ENCODE measurements at places on chromosomes 2 and 18. TPM values are rescaled to one million over a fixed set of nuclear protein-coding genes. Genes with fewer than 3 reads are reported as not detected.

DNA sequence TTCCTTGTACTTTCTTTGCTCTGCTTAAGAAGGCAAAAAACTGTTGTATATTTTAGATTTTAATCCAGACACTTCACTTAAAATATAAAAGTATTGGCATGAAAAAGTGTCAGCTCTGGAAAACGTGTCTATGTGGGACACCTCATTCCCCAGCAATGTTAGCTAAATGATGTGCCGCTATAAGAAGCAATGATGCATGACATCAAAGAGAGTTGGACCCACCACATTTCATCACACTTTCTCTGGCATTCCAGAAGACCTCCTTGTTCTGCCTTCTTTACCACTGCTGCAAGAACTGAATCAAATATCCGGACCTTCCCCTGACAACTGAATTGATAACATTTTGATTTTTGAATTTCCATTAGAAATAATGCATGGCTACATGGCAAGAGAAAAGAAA, 242.4 kb upstream of the TANK start:
- DNase-seq: no peak

- no peak for DNase-seq
These were observed 30.9 kb downstream of the OSBPL6 start for GRCh38 chr2:178225006-178225805.

- DNase-seq: no peak
These were observed 63.5 kb upstream of the FZD7 start for GRCh38 chr2:201969938-201970785.

Gene C1GALT1C1L
- total RNA-seq: 2.7 TPM

DNA sequence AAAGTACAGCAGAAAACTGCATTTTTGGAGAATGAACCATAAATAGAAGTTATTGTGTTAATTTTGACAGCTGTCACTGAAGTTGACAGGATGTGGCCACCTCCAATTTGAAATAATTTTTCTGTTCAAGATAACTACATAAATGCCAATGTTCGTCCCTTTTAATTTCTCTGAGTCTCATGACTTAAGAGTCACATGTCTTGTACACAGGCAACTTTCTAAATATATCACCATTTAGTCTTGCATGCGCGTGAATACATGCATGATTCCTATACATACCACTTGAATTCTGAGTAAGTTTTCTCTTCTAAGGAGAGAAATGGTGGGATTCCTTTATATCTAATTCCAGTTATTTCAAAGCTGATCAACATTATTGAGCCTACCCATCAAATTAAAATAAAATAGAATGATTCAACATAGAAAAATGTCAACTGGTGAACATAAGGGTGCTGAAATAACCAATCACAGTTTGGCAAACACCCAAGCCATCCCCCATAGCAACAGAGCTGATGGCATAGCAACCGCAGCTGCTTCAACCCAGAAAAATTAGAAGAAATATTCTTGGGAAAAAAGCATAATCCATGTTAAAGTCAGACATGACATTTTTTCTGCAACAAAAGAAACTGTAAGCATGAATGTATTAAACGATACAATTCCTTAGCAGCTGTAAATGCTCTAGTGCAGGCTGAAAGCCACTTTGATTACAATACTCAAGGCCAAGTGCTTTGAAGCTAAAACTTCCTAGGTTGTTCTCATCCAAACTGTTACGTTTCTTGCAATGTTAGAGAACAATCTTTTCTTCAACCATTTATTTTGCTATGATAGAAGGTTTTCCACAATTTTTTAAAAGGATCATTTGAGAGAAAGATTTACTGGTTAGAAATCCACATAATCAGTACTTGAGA, 282.7 kb downstream of the DLGAP1 start:
- DNase-seq: no peak

- DNase-seq: no peak
These were observed 5.2 kb downstream of the ANKRD23 start for GRCh38 chr2:96838345-96839292.

DNA sequence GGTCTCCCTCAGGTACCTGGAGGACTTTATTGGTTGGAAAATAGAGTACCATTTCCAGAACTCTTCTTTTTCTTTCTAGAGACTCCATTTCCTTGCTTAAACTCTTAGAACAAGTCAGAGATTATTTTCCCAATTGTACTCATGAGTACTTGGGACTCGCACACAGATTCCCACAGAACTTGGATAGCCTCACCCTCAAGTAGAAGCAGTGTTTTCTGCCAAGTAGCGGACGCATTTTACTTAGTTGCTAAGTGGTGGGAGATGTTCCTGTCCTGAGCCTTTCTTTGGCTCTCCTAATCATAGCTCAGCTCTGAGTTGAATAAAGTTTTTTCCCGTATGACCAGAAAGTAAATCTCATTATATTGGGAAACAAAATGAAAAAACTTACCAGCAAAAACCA, 17.2 kb downstream of the SLC30A3 start:
- DNase-seq: no peak

- no peak for DNase-seq
These were observed 7.6 kb downstream of the BCL2 start for GRCh38 chr18:63312019-63312409.

- DNase-seq: no peak
These were observed 723 bp upstream of the SLC30A3 start for GRCh38 chr2:27263287-27264252.

DNA sequence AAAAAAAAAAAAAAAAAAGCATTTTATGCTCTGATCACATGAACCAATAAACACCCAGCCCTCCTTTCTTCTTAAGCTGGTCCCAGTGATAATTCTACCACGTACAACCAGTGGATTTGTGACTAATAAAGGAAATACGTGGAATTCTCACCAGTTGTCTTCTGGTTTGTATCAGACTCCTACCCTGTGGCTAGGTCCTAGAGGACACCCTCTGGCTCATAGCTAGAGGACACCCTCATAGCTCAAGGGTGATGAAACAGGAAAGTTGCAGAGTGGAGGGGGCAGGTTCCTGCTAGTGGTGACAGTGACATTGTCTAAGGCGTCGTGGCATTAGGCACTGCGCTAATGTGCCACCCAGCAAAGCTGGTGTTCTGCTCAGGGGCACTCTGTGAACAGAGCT, 167.8 kb downstream of the BCL11A start:
- DNase-seq: no peak

Gene REG1B
- total RNA-seq: not detected

- no peak for DNase-seq
These were observed 173.3 kb downstream of the OSR1 start for GRCh38 chr2:19185086-19185485.

GRCh38 chr2:166891727-166892126, 3.4 kb downstream of the XIRP2 start:
- DNase-seq: no peak

Gene MREG
- 1.3 TPM for total RNA-seq

- DNase-seq: no peak
These were observed 863.6 kb upstream of the SALL3 start for GRCh38 chr18:78115896-78116561.

Gene TEKT4
- total RNA-seq: not detected

Gene SERPINB13
- total RNA-seq: not detected

- DNase-seq: no peak
These were observed 112.5 kb downstream of the MGAT5 start for GRCh38 chr2:134366359-134366758.

DNA sequence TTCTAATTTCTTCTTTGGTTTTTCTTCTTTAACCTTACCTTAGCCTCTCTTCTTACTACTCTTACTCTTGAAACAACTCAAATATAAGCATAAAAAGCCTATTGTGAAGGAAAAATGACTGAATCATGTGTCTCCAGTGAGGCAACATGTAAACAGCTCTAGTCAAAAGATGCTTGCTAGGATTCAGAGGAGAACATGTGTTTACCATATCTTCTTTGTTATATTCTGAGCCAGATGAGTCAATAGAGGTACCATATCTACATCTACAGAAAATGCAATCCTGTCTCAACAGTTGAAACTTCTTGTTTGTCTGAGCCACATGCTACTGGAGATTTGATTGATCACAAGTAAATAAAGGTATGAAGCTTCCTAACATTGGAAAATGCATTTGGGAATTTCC, 15.9 kb upstream of the FIGN start:
- no peak for DNase-seq

Gene SLC35G4
- total RNA-seq: not detected

DNA sequence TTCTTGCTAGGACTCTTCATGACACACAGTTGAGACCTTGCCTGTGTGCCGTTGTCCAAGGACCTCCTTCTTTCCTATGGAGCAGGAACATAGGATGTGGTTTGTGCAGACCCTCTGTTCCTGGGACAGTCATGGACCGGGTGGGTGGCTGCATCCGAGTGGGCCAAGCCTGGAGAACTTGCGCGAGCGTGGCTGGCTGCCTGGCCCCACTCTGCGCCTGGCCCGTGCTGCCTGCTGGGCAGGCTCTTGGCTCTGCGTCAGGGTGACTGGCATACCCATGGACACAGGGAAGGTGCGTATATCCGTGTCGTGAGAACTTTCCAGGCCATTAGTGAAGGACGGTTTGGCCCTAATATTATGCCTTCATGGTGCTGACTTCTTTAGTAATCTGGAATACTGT, 68.2 kb downstream of the DCDC2C start:
- no peak for DNase-seq

GRCh38 chr2:8154936-8155335, 526.9 kb upstream of the ID2 start:
- DNase-seq: no peak

DNA sequence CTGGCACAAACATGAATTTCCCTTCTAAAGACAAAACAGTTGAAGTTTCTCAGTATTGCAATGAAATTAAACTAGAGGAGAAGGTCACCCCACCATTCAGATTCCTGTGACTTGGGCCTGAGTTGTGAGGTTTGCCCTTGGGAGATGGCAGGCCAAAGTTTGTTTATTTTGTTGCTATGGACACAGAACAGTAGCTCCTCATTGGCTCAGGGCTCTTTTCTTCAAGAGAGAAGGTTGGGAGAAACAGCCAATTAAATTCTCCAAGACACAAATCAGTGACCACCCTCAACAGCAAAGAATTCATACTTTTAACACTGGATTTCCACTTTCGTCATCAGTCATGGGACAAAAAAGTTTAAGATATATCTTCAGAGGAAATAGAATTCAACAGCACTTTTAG, at the start of gene FLACC1:
Gene FLACC1, minus strand, starts transcription at position 125 of the 400 bp plus-strand sequence. CDS start 5,941 bp downstream, outside the sequence.
- peak; percentile 31 for DNase-seq

Gene MRO
- total RNA-seq: 3.4 TPM

Gene MYL1
- total RNA-seq: not detected

DNA sequence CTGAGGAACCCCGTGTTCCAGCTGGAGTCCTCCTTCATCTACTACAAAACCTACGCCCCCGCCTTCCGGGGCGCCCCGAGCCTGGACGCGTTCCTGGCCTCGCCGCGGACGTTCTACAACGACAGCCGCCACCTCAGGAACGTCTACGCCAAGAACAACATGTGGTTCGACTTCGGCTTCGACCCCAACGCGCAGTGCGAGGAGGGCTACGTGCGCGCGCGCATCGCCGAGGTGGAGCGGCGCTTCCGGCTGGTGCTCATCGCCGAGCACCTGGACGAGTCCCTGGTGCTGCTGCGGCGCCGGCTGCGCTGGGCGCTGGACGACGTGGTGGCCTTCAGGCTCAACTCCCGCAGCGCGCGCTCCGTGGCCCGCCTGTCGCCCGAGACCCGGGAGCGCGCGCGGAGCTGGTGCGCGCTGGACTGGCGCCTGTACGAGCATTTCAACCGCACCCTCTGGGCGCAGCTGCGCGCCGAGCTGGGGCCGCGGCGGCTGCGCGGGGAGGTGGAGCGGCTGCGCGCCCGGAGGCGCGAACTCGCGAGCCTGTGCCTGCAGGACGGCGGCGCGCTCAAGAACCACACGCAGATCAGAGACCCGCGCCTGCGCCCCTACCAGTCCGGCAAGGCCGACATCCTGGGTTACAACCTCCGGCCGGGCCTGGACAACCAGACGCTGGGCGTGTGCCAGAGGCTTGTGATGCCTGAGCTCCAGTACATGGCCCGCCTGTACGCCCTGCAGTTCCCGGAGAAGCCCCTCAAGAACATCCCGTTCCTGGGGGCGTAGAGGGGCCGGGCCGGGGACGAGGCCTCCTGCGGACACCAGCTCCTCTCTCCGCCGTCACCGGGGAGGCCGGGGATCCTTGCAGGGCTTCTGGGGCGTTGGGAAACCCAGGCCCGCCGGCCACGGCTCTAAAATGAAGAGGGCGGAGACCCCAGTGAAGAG, 5.3 kb upstream of the NEU4 start:
- DNase-seq: peak; percentile 69

Gene ALLC
- not detected for total RNA-seq

- no peak for DNase-seq
These were observed 63.3 kb downstream of the NEB start for GRCh38 chr2:151670846-151671597.

Gene EIF2AK3
- total RNA-seq: 7.9 TPM

- DNase-seq: no peak
These were observed 95.9 kb downstream of the NEB start for GRCh38 chr2:151638191-151638933.

DNA sequence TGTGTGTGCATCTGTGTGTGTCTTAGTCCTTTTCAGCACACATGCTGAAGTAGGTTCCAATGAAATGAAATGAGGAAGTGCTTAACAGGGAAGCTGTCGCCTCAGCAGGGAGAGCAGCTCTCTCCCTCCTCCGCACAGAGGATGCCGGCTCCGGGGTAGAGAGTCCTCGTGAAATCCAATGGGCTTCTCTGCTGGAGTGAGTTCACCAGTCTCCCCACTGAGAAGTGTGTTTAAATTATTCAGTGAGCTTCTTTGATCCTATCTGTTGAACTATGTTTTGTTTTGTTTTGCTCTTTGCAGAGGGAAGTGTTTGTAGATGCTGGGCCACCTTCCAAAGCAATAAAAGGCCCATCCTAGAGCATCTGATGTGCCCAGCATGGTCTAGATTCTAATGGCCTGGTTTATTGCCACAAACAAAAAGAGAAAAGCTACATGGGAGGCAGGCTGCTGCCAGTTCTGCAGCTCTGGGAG, 6.7 kb downstream of the PPP1R7 start:
- no peak for DNase-seq

Gene KRTCAP3
- not detected for total RNA-seq

Gene ARPC2
- 167 TPM for total RNA-seq

Gene SMC6
- 12.8 TPM for total RNA-seq

DNA sequence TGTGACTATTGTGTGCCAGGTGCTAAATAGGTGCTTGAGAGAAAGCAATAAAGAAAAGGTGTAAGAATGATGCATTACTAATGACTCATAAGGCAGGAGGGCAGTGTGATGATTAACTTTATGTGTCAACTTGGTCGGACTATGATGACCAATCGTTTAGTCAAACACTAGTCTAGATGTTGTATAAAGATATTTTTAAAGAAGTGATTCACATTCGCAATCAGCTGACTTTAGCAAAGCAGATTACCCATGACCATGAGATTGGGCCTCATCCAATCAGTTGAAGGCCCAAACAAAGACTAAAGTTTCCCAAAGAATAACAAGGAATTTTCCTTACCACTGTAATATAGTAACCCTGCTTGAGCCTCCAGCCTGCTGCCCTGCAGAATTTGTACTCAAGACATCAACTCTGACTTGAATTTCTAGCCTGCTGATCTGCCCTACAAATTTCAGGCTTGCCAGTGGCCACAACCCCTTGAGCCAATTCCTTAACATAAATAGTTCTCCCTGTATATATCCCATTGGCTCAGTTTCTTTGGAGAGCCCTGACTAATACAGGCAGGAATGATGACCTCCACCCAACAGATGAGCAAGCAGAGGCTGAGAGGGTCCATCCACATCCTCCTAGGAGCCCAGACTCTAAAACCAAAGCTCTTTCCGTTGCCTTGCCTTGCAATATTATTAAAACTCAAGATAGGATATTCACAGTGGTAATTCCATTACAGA, 132.6 kb downstream of the ACTR3 start:
- DNase-seq: no peak

Data from left cardiac atrium (tissue), 4 donors.